ENCODE measurements at places on chromosomes 12 and 14.

- DNase-seq: no peak
Observed at GRCh38 chr12:12254553-12254952, 12.3 kb downstream of the LRP6 start.

DNA sequence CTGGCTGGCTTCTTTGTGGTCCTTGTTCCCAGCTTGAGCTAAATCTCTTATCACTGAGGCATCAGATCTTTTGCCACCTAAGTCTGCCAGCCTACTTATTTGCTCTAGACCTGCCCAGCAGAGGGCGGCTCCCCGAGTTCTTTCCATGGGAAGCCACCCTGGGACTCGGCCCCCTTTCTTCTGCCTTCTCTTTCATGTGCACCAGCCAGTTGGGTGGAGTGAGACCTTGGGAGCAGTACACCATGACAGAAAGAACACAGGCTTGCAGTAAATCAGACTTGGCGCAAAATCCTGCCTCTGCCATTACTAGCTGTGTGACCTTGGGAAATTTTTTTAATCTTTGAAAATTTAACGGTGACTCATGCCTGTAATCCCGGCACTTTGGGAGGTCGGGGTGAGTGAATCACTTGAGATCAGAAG is 7.4 kb downstream of the SMAGP start:
- DNase-seq: no peak

- DNase-seq: no peak
Observed at GRCh38 chr14:35932136-35932535, 106.0 kb downstream of the BRMS1L start.

DNA sequence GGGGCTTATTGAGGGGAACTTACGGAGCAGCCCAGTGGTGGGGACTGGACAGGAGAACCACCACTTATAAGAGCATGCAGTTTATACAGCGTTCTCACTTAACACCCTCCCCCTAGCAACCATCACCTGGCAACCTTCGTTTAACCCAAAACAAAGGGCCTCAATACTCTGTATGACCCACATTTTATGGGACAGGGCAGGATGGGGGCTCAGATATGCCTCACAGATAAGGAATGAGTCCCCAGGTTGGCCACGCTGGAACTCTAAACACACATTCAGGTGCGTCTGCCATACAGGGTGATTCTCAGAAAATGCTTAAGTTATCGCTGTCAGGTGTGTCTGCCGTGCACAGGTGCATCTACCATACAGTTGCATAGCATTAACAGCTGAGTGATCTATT is 99.2 kb downstream of the GCH1 start:
- no peak for DNase-seq

Measured in NCI-H1092 (cell line).